ENCODE measurements at places on chromosomes 2 and 18.

DNA sequence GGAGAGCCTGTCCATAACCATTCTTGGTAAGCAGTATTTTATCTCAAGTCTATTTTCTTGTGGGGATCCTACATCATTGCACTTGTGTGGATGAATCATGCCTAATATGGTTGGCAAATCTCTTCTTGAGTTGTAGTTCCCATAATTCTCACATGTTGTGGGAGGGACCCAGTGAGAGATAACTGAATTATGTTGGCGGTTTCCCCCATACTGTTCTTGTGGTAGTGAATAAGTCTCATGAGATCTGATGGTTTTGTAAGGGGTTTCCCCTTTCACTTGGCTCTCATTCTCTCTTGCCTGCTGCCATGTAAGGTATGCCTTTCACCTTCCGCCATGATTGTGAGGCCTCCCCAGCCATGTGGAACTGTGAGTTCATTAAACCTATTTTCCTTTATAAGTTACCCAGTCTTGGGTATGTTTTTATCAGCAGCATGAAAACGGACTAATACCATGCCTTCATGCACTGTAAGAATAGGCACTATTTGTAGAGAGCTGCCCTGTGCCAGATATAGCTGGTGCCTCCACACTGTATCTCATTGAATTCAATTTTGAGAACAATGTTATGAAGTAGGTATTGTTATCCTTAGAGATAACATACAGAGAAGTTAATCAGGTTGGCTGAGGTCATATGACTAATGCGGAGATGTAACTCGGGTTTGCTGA lies 148.3 kb downstream of the PLCL1 start:
- no peak for DNase-seq

DNA sequence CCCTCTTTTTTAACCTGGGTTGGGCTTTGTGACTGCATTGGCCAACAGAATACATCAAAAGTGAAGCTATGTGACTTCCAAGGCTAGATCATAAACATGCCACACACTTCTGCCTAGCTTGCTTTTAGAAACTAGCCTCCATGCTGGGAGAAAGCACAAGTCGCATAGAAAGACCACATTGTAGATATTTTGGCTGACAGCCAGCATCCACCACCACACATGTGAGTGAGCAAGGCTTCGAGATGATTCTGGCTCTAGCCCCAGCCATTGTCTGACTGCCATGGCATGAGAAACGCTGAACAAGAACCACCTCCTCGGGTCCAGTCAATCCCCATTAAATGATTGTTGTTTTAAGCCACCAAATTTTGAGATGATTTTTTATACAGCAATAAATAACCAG lies 66.8 kb upstream of the STPG4 start:
- peak; percentile 41 for DNase-seq

DNA sequence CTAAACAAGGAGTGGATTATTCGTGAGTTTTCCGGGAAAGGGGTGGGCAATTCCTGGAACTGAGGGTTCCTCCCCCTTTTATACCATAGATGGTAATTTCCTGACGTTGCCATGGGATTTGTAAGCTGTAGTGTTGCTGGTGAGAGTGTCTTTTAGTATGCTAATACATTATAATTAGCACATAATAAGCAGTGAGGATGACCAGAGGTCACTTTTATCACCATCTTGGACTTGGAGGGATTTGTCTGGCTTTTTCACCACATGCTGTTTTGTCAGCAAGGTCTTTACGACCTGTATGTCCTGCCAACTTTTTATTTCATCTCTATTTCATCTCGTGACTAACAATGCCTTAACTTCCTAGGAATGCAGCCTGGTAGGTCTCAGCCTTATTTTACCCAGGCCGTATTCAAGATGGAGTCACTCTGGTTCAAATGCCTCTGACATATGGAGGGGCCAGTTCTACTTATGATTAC lies 124.8 kb upstream of the B3GNT2 start:
- DNase-seq = no peak

DNA sequence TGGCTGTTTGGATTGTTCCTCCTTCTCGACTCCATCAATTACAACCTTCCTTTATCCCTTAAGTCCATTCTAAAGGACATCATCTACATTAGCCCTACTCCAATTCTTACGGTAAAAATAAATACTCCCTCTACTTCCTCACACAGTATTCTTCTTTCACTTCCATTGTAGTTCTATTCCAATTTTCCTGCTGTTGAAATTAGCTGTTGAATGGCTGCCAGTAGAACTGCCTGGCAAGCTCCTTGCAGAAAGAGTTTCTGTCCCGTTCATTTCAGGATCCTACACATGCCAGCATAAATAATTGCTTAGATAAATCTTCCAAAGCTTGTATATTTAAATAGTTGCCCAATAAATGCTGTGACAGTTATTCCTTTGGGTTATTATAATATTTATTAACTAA lies 459.3 kb upstream of the TRIB2 start:
- DNase-seq = no peak

- DNase-seq = no peak
These were observed 18.0 kb downstream of the MAL start for GRCh38 chr2:95043300-95044093.

DNA sequence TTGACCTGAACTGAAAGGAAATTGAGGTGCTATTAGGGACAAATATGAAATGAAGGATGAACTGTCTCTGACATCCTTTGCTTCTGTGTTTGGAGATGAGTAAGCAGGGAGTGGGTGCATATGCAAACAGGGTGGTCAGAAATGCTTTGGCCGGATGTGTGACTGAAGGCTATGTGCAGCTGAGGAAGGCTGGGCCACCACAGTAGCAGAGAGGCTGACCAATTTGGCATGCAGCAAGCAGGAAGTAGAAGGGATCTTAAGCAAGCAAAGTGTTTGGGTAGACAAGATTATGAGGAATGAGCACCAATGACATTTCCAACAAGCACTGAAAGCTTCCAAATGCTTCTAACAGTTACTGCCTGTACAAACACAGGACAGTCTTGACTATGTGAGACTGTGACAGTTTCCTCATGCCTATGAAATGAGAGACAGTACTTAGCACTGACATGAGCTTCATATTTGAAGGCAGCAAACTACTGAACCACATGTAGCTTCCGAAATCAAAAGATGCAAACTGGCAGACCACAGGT lies 3.3 kb upstream of the ACTR3 start:
- no peak for DNase-seq

DNA sequence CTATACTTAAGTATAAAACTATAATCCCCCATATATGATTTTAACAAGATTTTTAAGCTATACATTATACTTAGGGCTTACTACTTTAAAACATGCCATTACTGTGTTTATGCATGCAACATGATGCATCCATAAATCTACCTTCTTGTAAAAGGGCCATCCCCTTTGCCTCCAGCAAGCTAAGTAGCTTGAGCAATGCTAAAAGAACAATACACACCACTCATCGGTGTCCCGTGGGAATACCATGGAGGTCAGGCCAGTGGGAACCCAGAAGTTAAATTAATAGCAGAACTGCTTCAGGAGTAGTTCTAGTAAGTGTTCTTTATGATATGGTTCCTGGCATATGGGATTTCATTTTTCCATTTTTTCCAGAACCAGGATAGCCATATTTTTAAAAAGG lies 37.8 kb downstream of the SH3RF3 start:
- no peak for DNase-seq

DNA sequence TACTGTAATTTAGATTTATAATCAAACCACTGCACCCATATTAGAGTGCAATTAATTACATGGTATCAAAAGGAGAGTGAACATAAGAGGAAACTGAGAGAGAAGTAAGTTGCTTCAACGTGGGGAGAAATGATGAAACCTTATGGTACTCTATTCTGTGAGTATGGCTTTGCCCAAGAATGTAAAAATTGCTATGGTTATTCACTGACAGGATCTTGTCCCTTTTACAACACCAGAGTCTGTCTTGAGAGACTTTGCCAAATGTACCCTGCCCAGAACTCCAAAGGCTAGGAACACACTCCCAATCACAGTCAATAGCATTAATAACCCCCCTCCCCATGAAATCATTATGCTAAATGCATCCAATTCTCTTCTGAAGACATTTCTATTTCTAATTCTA lies 974.8 kb upstream of the POU3F3 start:
- no peak for DNase-seq

- no peak for DNase-seq
These were observed 113.7 kb downstream of the SPTBN1 start for GRCh38 chr2:54569745-54570301.

DNA sequence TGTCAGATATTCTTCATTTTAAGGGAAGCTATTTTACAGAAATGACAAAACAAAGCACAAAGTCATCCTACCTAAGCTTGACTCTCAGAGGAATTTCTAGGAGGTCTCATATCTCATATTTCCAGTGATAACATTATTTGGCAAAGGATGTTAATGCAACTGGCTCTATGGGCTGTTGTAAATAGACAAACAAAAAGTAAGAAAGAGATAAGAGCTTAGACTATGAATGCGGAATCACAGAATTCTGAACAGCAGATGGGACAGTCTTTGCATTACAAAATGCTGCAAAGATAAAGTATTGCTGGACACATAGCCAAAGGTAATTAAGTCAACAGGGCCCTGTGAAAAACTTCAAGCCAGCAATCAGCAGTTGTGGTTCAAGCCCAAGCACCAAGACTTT lies 23.9 kb downstream of the PIAS2 start:
- no peak for DNase-seq

DNA sequence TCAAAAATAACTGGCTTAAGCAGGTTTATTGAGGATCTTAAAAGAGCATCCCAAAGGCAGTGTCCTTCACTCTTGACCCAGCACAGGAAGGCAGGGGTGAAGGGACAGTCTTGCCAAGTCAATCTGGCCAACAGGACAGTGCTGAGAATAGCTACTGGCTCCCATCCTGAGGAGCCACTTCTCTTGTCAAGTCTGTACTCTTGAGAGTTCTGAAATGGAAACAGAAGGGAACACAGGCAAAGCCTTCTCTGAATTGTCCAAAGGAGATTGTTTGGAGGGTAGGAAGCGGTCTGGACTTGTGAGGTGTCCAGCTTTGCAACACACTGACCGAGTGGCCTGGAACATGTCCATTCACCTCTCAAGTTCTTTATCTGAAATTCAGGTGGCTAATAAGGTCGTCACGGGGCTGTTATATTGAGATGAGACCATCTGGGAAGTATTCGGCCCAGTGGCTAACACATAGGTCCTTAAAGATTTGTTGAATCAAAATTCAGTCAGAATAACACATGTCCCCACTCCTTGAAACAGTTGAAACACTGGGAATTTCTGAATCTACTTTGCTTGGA lies 99.5 kb upstream of the FHL2 start:
- DNase-seq = no peak

- no peak for DNase-seq
These were observed 895.2 kb downstream of the TRIB2 start for GRCh38 chr2:13611939-13612338.

- DNase-seq = no peak
These were observed 15.4 kb downstream of the HK2 start for GRCh38 chr2:74849228-74849892.

- no peak for DNase-seq
These were observed 493.0 kb downstream of the PLCL1 start for GRCh38 chr2:198297350-198297749.
